Stimulated activated CD4-positive, alpha-beta T cell treated with anti-CD3 and anti-CD28 coated beads, Interleukin-1b, Interleukin-23, amount 100 ng/mL, for 1 hour (primary cell): ENCODE measurements at places on chromosomes 1 and 21.

- DNase-seq = no peak
Measured at GRCh38 chr1:14440731-14441130, 157.8 kb upstream of the KAZN start.

DNA sequence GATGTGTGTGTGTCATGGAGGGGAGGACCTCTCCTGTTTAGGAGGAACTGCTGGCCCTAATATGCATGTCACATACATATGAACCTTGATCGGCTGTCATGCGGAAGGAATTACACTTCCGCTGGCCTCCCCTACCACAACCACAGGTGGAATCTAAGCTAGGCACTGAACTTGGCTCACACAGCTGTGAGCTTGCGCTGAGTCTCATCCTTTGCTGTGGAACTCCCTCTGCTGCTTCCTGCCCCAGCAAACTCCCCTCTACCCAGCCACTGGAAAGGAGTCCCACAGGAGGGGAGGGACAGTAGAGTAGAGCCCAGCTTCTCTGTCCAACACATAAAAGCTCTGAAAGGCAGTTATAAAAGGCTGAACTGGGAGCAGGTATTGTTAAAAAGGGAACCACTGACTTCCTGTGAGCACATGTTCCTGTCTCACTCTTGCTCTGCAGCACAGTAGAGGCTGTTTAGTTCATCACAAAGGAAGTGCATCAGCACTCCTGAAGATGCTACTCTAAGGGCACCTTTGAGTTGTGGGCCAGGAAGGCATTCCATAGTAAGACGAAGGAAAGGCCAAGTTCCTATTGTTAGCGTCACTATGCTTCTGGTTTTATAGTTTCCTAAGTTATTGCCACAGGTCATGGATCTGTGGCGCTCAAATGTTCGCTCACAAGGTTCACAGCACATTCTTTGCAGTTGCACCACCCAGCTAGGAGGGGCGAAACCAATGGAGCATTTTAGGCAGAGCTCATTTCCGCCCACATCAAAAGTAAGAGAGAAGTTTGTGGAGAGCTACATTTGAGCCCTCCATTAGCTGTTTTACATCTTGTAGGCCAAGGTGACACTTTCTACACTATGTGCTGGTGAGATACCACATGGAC, 17.7 kb upstream of the PTPRC start:
- DNase-seq = no peak

GRCh38 chr21:45064618-45065399, 9.6 kb upstream of the ADARB1 start:
- DNase-seq = no peak

- DNase-seq = no peak
Measured at GRCh38 chr1:156591181-156591431, 470 bp upstream of the NAXE start.

DNA sequence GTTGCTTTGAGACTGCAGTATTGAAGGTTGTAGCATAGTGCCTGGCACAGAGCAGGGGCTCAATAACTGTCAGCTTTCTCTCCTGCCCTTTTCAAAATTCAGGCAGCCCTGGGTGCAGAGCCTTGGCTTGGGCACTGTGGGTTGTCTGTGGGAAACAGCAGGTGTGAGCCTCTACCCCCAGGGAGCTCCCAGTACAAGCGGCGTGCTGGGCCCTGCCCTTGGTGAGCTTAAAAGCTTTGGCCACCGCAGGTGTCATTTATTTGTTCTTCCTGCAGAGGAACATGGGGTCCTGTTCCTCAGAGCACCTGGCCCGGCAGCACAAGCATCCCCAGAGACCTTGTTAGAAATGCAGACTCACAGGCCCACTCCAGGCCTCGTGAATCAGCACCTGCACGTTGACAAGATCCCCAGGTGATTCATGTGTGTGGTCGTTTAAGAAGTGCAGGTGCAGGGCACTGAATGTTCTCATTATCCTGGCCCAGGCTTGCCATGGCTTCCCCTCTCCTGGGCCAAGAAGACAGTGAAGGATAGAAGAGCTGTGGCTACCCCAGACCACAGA, 29.9 kb upstream of the IGSF21 start:
- no peak for DNase-seq

DNA sequence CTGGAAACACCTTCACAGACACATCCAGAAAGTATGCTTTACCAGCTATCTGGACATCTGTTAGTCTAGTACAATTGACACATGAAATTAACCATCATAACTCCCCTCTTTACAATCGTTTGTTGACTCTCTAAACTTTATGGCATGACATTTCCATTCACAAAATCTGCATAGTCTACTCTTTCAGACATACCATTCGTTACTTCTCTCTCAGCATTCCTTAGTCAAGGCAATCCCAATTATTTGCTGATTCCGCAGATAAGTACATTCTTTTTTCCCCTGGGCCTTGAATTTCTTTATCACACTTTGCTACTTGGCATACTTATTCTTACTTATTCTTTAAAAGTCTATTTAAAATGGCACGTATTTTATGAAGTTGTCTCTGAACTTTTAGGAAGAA, 15.1 kb upstream of the CRB1 start:
- no peak for DNase-seq

DNA sequence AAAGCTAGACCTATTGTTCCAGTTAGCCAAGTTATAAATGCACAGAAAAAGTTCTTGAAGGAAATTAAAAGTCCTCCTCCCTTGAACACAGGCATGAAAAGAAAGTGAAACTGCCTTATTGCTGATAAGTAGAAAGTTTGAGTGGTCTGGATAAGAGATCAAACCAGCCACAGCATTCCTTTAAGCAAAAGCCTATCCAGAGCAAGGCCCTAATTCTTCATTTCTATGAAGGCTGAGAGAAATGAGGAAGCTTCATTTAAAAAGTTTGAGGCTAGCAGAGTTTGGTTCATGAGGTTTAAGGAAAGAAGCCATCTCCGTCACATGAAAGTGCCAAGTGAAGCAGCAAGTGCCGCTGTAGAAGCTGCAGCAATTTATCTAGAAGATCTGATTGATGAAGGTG, 2.7 kb upstream of the SSX2IP start:
- DNase-seq = no peak

DNA sequence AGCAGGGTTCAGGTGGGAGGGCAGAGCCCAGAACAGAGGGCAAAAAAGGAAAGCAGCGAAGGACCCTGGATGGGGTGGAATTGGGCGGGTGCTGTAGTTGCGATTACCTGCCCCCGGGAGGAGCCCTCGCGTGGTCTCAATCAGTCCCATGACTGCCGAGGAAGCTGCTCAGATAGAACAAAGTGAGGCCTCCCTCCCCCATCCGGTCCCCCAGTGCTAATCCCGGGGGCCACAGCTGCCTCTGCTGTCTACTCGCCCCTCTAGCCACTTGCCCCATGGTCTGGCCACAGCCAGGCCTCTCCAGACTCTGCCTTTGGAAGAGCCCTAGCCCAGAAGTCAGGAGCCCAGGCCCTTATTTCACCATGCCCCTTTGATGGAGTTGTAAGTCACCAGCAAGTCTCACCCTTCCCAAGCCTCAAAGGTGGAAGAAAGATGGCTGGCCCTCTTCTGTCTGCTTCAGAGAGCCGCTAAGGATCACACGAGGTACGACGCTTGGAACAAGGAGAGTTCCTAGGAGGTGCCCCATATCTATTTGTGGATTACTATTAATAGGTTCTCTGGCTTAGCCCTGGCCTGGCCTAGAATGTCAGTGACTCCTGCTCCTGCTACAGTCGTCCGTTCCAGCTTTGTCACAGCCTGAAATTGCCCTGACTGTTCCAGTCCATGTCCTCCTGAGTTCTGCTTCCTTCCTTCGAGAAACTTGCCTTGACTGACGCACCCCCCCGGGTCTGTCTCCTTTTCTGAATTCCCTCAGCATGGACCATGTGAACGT, 16.4 kb downstream of the ECHDC2 start:
- DNase-seq = no peak

GRCh38 chr1:181557313-181557712, 74.0 kb downstream of the CACNA1E start:
- no peak for DNase-seq

DNA sequence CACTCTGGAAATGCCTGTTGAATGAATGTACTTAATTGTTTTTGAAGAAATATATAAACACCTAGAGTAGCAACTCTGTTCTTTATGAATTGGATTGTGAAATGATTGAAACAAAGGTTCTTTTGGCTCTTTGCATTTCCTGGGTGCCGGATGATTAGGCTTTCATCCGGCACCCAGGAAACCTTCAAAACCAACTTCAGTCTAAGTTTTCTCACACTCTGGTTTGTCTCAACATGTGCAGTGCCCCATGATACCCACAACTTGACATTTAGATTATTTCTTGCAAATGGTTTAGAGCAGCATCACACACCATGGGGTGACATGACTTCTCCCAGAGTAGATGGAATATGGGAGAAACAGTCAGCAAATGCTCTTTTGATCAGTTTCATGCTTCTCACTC, 354.9 kb downstream of the BARHL2 start:
- no peak for DNase-seq

DNA sequence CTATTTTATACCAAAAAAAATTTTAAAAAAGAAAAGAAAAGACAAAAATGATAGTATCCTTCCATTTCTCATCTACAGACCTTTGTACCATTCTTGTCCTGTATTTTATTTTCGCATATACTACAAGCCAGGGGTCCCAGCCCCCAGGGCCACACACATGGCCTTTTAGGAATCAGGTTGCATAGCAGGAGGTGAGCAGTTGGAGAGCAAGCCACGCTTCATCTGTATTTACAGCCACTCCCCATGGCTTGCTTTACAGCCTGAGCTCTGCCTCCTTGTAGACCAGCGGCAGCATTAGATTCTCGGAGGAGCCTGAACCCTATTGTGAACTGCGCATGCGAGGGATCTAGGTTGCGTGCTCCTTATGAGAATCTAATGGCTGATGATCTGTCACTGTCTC, 39.8 kb downstream of the RASSF5 start:
- no peak for DNase-seq

DNA sequence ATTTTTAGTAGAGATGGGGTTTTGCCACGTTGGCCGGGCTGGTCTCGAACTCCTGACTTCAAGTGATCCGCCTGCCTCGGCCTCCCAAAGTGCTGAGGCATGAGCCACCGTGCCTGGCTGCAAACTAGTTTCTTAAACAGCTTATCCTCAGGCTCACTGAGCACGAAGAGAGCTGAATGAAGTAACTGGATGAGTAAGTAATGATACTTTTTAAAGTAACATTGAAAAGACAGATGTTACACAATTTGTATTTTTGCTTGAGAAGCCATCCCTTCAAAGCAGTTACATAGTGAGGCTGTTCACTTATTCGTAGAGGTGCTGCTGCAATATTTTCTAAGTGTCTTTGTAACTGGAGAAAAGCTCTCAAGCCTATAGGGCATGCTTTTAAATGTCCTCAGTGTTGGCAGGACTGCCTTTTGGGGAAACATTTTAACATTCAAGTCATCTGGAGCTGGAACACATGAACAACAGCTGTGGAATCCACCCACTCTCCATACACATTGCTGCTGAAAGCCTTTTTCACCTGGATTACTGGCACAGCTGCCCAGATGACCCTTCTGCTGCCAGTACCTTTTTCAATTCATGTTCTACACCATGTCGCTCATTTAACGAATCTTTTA, 2.7 kb upstream of the YBX1 start:
- no peak for DNase-seq

DNA sequence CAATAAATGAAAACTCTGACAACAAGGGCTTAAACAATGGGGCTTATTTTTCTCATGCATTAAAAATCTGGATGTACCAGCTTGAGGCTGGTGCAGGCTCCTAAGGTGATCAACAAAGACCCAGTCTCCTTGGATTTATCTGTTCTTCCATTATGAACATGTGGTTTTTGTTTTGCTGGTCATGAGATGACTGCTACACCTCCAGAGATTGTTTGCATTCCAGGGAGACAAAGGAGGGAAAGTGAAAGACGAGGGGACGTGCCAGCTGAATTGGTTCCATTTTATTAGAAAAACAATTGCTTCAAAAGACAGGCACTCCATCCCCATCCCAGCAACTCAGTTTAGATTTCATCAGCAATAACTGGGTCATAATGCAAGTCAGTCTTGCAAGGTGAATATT, 90.9 kb upstream of the KCNK1 start:
- DNase-seq = no peak

GRCh38 chr1:26853156-26853555, 9.8 kb upstream of the SFN start:
- peak; percentile 66 for DNase-seq

GRCh38 chr1:109613361-109614147, 5.9 kb downstream of the GNAT2 start:
- no peak for DNase-seq

GRCh38 chr1:179187735-179188471, 41.6 kb downstream of the ABL2 start:
- DNase-seq = no peak

- DNase-seq = no peak
Measured at GRCh38 chr1:78497201-78497600, 6.4 kb downstream of the PTGFR start.

DNA sequence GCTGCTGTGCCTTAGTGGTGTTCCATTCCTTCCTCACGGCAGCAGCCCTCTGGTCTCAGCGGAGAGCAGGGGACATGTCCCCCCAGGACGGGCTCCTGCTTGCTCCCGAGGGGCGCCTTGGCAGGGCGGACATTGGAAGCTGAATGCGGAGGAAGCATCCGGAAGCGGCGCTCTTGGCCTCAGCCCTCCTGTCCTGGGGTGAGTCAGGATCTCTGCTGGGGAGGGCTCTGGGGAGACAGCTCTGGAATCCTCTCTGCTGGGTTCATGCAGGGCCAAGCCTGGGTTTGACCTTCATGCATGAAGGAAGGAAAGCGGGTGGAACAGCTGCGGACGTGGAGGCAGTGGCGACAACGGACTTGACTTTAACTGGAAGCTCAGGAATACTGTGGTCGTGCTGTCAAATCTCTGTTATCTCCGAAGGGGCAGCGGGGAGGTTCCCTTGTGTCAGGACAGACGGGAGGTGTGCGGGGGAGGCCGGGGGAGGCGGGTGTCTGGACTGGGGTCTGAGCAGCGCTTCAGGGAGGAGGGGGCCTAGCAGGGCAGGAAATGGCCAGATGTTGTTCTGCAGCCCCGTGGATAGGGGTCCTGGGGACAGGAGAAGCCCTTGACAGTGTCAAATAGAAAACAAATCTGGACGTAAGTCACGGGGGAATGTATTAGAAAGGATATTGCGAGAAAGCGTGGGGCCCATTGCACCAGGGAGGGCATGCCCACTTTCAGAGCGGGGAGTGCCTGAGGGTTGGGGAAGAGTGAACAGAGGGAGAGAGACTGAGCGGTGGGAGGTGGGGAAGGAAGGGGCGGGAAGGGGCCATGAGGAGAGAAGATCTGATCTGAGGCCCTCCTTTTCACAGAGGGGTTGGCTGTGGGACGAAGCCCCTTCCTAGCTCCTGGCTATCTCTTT, 26.6 kb downstream of the CRYAA start:
- DNase-seq = no peak

- DNase-seq = no peak
Measured at GRCh38 chr1:92461364-92462097, 25.2 kb downstream of the GFI1 start.

- no peak for DNase-seq
Measured at GRCh38 chr1:219533280-219533679, 79.6 kb downstream of the ZC3H11B start.

DNA sequence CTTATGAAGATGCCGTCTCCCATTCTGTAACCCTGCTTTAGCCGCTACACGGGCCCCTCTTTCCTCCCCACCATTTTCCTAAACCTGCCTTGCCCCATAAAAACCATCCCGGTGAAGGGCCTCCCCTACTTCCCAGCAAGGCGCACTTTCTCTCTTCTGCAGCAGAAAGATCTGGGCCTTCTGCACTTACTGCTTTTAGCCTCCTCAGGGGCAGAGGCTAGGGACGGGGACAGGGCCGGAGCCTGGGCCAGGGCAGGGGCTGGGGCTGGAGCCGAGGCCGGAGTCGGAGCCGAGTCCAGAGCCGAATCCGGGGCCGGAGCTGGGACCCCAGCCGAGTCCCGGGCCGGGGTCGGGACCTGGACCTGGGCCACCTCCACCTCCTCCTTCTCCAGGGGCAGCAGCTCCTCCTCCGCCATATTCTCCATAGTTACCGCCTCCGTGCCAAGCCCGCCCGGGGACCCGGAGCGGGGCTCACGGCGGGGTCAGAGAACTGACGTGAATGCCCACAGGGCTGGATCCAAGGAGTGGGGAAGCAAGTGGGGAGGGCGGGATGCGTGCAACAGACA, 382 bp downstream of the TRMT1L start:
- DNase-seq = no peak
